T-helper 1 cell (primary cell): ENCODE measurements at places on chromosomes 7 and 10.

DNA sequence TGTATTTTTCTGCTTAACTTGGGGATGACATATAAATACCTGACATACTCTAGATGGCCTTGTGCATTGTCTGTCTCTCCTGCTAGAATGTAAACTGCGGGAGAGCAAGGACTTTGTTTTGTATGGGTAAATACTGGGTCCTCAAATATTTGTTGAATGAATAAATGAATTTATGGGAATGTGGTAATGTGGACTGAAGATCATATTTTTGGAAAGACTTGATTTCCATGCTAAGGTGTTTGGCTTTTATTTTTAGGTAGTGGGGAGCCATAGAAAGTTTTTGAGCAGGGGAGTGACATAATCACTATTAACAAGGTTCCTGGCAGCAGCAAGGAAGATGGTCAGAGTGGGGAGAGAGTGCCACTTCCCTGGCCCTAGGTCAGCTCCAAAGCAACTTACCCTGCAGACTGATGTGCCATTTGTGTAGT is 27.0 kb downstream of the UBTD1 start:
- DNase-seq: no peak

GRCh38 chr10:67668448-67668847 is 27.5 kb downstream of the CTNNA3 start:
- DNase-seq: no peak

- no peak for DNase-seq
These were observed 133.2 kb upstream of the TBX20 start for GRCh38 chr7:35386816-35387706.

DNA sequence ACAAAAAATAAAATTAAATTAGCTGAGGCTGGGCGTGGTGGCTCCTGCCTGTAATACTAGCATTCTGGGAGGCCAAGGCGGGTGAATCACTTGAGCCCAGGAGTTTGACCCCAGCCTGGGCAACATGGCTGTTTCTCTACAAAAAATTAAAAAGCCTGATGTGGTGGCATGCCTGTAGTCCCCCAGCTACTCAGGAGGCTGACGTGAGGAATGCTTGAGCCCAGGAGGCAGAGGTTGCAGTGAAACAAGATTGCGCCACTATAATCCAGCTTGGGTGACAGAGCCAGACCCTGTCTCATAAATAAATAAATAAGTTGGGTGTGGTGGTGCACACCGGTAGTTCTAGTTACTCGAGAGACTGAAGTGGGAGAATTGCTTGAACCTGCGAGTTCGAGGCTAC is 65.1 kb downstream of the GNA12 start:
- DNase-seq: no peak

GRCh38 chr7:77338260-77338659 is 77.9 kb downstream of the GSAP start:
- DNase-seq: no peak

- no peak for DNase-seq
These were observed 152.7 kb downstream of the ANK3 start for GRCh38 chr10:60236869-60237524.

DNA sequence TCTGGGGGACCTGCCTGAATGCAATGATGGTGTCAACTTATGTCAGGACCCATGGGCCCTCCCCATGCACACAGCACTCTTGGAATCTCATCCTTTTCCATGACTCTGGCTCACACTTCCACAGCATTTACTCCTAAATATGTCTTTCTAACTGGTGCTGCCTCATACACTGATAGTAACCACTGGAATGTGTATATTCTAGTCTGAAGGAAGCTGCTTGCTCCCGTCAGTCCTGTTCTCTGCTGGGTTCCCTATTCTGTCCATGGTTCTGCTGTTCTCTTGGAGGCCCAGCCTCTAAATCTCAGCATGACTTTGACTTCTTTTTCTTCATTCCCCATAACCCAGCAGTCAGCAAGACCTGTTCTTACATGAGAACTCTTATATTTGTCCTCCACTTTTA is 1055.1 kb downstream of the KCNMA1 start:
- no peak for DNase-seq

- DNase-seq: no peak
These were observed 150.2 kb upstream of the LRRN3 start for GRCh38 chr7:110940756-110941155.

- no peak for DNase-seq
These were observed 4.0 kb downstream of the SFMBT2 start for GRCh38 chr10:7406712-7407333.

- DNase-seq: no peak
These were observed 1.7 kb downstream of the AKR1C4 start for GRCh38 chr10:5198386-5198785.

DNA sequence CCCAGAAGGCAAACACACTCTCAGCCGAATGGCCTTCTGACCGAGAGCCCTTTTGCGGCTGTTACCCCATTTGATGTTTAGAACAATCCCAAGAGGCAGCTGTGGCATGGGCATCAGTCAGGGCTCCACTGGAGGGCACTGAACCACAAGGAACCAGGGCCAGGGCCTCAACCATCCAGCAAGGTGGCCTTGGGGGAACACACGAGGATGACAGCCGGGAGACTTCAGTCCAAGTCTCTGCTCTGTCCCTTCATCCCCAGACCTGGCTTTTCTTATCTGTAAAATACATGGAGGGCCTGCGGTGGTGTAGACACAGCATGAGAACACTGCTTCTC is 63.6 kb upstream of the INSIG1 start:
- DNase-seq: no peak

DNA sequence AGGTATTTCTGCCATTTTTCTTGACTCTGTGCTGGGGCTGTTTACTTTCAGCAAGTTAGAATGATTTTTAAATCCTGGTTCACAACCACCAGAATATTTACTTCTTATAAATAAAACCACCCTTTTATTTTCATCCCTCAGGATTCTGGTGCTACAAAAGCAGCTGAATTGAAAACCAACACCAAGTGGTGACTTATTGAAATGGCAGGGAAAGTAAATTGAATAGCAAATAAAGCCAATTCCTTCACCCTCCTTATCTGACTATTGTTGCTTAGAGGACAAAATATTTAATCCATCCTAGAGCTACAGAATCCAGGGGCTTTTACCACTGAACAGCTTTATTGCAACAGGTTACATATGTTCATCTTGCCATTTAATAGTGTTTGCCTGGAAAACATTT is 828.6 kb upstream of the GHITM start:
- no peak for DNase-seq

- no peak for DNase-seq
These were observed 9.9 kb downstream of the FAM131B start for GRCh38 chr7:143352531-143353002.

DNA sequence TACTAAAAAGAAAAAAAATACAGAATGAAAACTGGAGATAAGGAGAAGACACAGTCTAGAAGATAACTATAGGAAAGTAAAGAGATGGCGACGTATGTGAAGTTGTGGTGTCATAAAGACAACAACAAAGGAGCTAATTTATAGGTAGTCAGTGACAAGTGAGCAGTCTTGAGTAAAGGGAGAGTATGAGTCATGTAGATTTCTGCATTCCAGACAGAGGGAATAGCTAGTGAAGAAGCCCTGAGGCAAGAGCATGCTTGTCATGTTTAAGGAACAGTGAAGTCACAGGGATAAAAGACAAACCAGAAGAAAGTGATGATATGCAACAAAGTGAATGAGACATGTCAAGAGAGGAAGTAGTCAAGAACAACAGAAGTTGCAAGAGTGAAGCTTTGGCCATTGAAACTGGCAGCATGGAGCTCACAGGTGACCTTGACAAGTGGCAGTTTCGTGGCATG is 2.3 kb upstream of the MIOS start:
- no peak for DNase-seq

- no peak for DNase-seq
These were observed 82.0 kb downstream of the ABLIM1 start for GRCh38 chr10:114576132-114576487.

- no peak for DNase-seq
These were observed 141.5 kb downstream of the LRRN3 start for GRCh38 chr7:111232249-111233084.

GRCh38 chr10:114103284-114103683 is 59.6 kb downstream of the ADRB1 start:
- no peak for DNase-seq

DNA sequence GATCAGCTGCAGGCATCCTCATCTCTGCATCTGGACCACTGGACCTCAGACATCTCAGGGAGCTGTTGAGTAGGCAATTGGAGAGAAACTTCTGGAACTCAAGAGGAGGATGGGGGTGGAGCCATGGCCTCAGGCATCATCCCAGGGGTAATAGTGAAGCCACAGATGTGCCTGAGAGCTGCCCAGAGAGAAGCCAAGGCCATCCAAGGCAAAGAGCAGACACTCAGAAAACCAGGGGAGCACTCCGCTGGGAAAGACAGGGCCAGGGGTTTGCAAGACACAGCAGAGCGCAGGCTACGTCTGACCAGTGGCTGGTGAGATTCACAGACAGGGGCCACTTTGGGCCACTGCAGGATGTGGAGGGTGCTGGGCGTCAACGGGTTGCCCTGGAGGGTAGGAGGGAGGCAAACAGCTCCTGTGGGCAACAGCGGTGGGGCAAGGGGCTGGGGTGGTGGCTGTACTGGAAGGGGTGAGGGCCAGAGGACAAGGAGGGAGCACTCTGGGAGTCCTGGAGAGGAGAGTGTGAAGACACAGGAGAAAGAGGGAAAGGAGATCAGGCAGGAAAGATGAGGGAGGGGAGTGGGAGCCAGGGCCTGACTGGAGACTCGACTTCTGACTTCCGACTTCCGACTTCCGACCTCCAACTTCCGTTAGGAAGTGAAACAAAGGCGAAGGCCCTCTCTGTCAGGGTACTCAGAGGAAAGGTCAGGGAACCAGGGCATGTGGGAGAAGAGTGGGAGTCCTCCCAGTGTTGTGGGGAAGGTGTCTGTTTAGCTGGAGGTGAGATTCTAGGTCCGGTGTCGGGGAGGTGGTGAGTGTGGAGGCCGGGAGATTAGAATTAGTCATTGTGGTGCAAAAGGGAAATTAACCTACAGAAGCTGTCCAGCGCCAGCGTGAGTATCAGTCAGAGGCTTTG is 69.7 kb upstream of the ANTXRL start:
- no peak for DNase-seq
